ENCODE measurements at places on chromosomes 5 and 9.

- DNase-seq, result no peak
Measured at GRCh38 chr5:1484730-1485578, 38.8 kb downstream of the LPCAT1 start.

GRCh38 chr9:13758936-13759335 lies 479.4 kb upstream of the MPDZ start:
- no peak for DNase-seq

DNA sequence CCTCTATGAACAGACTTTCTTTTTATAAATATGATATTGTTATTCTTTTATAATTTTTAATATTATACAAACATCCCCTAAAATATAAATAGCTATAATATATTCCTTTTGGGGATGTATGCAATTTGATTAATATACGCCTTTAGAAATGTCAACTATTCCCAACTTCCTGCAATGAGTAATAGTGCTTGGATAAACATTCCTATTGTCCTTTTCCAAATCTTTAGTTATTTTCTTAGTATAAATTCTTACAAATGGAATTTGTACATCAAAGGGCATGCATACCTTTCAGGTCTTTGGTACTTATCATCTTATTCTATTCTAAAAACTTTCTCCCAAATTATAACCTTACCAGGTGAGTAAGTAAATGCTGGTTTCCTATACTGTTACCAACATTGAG lies 6.2 kb downstream of the NLN start:
- DNase-seq, result no peak

DNA sequence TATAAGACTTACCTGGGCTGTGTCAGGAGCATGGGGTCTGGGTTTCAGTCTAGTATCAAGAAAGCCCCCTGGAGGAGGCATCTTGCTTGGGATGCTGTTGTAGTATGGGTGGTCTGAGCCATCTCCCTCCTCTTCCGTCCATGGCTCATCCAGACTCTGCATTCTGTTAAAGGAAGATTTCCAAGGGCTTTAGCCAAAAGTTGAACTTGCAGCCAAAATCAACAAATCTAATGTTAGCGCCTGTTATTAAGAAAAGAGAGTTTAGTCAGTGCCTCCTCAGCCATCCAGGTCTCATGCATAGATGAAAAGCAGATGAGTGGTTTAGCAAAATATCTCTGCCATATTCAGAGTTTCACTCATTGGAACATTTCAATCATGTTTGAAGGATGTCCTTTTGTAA lies 55.6 kb downstream of the S1PR3 start:
- DNase-seq, result no peak

Data from testis (tissue), 5 donors.